Hematopoietic multipotent progenitor cell treated with erythropoietin and hydrocortisone succinate and interleukin-3 and kit ligand, for 17 days (in vitro differentiated cells): ENCODE measurements at places on chromosomes 1 and 21.

DNA sequence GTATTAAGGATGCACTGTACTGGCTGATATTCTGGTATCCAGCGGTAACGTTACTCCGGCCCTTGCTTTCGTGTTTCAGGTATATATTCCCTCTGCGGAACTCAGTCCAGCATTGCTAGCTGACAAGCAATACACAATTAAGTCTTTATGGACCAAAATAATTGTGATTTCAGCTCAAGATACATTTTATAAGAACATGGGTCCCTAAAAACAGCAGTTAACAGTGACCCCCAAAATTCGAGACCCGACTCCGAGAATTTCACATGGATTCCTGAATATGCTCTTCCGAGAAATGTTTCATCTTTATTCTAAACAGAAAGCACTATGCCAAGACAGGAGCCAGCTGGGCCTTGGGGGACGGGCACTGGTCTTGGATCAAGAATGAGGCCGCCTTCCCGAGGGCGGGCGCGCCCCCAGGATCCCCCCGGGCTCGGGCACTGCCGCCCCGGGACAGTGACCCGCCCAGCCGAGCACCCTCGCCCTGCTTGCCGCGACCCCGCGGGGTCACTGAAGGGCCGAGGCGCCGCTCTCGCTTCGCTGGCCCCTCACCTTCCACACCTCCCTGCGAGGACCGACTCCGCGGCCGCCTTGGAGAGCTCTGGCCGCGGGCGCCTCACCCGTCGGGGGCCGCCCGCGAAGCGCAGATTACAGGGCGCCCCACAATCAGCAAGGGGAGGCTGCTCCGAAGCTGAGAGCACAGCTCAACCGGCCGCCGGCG lies 610 bp downstream of the SCYL3 start:
- DNase-seq = peak; percentile 27

DNA sequence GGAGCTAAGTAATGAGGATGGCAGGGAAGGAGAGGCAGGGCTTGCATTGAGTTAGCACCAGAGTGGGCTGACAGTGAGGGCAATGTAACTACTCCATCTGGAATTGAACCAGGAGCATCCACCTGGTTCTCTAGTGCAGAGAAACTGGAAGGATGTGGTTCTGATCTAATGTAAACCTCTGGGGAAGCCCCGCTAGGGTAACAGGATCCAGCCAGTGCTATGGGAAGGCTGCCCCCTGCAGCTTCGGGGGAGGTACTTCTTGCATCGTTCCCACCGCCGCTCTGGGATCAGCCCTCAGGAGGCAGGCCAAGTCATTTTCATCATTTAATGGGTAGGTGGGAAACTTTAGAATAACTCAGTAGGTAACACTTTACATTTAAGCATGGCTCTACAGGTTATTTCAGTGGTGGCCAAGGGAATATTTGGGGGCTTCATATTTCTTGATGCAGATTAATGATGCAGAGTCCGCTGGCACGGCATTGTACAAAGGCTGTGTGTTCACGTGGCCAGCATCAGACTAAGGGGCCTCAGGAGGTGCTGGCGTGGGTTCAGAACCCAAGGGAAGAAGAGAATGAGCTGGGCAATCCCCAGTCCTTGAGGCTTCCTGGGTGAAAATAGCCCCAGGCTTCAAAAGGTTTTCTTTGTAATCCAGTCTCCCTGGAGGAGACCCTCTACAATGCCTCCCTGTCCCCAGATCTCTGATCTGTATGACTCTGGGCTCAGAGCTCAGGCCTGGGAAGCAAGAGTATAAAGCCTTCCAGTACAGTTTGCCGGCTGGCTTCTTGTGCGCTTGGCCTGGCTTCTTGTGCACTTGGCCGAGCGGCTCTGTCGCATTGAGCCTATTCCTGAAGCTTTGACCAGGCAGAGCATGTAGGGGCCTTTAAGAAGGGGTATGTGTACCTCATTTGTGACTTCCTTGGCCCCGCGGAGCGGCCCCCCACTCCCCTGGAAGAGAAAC lies 26.4 kb upstream of the KAZN start:
- DNase-seq = no peak

DNA sequence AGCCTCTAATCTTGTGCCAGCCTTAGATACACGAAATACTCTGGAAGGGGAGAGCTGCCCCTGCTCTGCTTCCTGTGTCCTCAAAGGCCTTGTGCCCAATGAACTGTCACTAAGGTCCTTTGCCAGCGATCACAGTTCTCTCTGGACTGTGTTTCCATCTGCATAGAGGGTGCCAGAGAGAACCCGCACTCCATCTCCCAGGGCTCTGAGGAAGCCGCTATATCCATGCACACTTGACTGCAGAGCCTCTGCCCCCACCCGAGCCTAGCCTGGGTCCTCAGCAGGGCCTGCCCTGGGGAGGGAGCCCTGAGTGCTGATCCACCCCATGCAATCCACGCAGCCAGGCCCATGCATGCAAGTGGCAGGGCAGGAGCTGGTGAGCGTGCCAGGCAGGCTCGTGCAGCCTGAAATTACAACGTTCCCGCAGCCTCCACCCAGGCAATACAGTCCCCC lies 30.6 kb upstream of the KIF21B start:
- no peak for DNase-seq

GRCh38 chr1:224867715-224868114 lies 61.8 kb upstream of the DNAH14 start:
- DNase-seq = no peak

DNA sequence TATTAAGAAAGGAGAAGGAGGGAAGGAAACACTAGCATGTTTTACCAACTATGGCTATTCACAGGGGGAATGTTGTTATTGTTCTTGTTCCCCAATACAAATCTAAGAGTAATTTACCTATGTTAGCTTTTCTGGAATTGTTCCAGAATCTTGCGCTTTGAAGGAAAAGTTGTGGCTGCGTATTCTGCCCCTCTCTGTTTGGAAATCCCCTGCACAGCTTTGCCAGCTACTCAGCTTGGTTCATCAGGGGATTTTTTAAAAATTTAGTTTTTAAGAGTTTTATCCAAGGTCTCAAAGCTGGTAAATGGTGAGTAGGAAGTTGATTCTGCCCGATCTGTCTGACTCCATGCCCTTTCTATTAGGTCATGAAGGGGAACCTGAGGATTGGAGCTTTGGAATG lies 9.5 kb upstream of the IRF6 start:
- DNase-seq = no peak

GRCh38 chr21:45441431-45442255 lies 36.7 kb downstream of the COL18A1 start:
- DNase-seq = no peak
